ENCODE measurements at places on chromosomes 2 and 18.

DNA sequence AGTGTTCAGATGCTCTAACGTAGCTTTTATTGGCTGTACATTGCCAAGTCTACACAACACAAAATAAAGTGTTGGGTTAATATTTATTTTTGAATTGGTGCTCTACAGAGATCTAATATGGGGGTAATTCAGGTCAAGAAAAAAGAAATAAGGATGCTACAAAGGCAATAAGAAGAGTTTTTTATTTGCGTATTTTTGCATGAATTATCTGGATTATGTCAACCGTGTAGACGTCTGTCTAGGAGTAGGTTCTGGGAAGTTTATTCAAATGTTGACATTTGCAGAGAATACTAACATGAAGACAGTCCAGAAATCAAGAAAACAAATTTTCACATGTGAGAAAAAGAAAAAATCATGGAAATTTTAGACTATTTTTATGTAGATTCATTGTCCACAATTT is 876.7 kb upstream of the POU3F3 start:
- no peak for DNase-seq

DNA sequence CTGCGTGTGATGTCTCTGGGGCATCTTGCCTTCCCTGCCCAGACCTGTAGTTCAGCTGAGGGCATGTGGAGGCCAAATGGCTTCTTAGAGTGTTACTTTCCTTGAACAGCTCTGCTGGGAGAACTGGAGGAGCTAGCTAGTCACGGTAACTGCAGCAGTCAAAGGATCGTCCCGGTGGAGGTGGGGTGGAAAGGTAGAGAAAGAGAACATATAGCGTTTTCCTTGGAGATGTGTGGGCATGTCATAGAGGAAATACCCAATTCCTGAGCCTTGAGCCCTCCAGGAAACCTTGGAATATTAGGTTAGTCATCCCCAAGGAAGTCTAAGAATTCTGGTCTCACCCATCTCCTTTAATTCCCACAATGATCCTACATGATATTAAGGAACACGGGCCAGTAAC is 33.5 kb upstream of the IL37 start:
- no peak for DNase-seq

DNA sequence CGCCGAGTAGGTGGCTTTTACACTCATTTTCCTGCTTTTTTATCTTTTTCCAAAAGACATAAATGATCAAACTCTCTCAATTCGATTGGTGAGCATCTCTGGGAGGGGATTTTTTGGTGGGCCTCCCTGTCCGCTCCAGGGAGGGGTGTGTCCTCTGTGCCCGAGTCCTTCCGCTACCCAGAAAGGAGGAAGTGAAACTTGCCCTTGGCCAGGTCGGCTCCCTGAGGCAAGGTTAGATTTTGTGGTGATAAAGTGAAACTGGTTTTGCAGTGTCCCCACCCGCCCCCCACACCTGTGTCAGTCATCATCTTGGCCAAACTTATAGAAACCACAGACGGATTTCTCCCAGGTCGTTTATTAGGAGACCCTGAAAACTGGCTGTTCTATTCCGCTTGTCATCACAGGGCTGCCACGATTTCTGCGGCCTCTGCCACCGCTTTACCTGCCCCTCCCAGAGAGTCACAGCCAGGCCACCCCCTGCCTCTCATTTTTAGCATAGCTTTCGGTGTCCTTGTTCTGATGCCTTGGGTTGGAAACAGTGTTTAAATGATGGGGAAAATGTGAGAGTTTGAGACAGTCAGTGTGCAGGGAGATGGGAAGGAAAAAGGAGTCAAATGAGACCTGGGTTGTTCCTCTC is 93.6 kb downstream of the SH3BP4 start:
- no peak for DNase-seq

GRCh38 chr2:58702302-58702885 is 461.3 kb upstream of the FANCL start:
- no peak for DNase-seq

DNA sequence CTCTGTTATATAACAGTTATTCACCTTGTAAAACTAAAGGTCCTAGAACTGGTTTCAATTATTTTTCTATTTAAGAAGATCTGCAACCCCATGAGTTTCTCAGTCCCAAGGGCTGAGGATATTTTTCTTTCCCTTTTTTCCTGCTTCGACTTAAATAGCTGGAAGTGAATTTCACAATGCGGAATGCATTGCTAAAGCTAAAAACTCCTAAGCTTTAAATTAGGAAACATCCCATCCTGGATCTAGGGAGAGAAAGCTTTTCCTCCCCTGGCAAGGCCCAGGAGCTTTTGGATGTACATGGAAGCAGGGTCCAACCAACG is 1.4 kb downstream of the RFX8 start:
- DNase-seq: no peak

DNA sequence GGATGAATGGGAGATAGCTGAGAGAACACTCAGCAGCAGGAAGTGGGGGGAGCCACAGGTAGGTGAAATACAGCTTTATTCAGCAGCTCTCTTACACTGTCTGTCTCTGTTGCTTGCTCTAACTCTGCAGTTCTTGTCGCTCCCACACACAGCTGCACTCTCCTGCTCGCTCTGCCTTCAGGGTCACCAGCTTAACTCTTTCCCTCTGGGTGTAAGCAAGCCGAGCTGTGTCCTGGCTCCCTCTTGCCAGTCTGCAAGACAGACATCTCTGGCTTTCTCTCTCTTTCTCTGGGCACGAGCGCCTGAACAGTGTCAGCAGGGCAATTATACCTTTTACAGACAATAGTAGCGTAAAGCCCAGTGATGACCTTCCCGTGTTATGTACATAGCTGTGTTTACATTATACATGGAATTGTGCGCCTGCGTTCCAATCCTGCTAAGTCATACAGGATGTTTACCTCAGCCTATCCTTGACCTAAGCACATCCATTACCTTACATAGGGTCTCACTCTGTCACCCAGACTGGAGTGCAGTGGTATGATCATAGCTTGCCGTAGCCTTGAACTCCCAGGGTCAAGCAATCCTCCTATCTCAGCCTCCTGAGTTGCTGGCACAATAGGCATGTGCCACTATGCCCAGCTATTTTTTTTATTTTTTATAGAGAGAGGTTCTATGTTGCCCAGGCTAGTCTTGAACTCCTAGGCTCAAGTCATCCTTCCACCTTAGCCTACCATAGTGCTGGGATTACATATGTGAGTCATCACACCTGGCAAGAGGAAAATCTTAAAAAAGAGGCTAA is 57.8 kb upstream of the CHN1 start:
- no peak for DNase-seq

DNA sequence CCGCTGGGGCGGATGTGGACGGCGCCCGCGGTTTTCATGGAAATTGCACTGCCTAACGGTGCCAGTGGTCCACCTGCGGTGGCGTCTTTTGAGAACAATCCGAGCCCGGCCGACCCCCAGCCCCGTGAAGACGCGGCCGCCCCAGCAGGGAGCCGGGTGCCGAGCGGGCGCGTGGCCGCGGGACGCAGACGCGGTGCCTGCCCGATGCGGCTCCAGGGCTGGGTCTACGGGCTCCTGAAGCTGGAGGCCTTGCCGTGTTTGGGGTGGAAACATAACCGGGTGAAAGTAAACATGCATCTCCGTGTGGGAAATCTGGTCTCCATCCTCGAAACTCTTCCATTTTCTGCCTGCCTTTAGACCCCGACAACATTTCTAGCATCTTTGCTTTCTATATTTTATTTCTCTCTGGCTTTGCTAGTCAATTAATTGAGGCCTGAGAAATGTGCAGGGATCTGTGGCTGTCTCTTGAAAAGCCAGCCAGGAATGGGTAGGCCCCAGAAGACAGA is 572 bp downstream of the INPP4A start:
- DNase-seq: peak; percentile 87

DNA sequence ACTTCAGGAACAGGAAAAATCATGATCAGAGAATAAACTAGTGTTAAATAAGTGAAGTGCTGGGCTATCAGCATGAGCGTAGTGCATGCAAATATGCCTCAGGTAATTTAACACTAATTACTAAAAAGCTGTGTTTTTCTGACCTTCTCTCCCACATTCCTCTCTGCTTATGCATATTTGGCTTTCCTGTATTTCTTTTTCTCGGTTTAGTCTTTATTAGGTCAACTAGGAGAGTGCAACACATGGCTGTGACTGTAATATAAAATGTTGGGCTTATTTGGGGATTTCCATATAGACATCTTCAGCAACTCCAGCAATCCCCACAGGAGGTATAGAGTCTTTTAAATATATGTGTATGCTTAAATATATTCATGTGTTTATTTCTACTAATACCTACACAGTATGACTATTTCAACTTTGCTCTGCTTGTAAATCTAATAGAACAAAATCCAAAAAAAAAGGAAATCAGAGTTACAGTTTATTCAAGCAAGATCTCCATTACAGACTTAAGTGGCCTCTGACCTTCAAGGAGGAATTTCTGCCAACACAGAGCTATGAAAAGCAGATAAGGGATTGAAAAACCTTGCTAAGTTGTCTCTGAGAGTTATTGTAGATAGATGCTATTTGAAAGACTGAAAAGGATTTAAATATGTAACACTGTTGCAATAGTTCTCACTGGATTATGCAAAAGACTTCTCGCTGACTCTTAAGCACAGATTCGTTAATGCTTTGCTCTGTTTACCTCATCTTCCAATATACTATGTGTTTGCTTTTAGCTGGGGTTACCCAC is 359.5 kb upstream of the RGPD4 start:
- DNase-seq: no peak
